ENCODE measurements at places on chromosomes 11 and 22. TPM values are rescaled to one million over a fixed set of nuclear protein-coding genes. Genes with fewer than 3 reads are reported as not detected.
A peak's percentile ranks its signal among the peaks of the same experiment; 100 is the strongest.

Gene TMPRSS13
- 0.45 TPM for total RNA-seq

Gene MICAL3
- 123 TPM for total RNA-seq

Gene ACRV1
- not detected for total RNA-seq

Gene LIN7C
- 35.5 TPM for total RNA-seq

Gene RFPL2
- not detected for total RNA-seq

Gene VSIG10L2
- total RNA-seq = not detected

Gene TNNI2
- 2.2 TPM for total RNA-seq

Gene SAA1
- 161 TPM for total RNA-seq

Gene OR52E2
- total RNA-seq = not detected

Gene C11orf91
- 0.97 TPM for total RNA-seq

Gene CFAP300
- 3.2 TPM for total RNA-seq

Gene ENTHD1
- 0.12 TPM for total RNA-seq

Gene PLEKHA7
- 17.1 TPM for total RNA-seq

Gene SLC16A8
- not detected for total RNA-seq

Gene SHANK3
- 62.9 TPM for total RNA-seq

Gene TIGD3
- total RNA-seq = not detected

DNA sequence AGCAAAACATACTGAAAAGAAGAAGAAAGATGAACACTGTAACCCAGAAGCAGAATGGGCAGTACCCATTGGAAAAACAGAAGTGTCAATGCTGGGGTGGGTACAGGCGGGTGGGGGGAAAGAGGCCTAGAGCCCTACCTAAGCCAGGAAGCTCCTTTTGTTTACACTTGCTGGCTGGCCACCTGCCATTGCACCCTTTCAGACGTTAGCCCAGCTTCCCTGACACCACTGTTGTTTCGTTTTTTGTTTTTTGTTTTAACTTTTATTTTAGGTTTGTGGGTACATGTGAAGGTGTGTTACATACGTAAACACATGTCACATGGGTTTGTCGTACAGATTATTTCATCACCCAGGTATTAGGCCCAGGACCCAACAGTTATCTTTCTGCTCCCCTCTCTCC is 55.4 kb downstream of the PLEKHA7 start:
- DNase-seq = no peak
- no peaks in the 10 kb centered on the region for H3K27me3 ChIP-seq
- H3K4me3 ChIP-seq = no peak overlapping the region
- H3K27ac ChIP-seq = no peak overlapping the region

DNA sequence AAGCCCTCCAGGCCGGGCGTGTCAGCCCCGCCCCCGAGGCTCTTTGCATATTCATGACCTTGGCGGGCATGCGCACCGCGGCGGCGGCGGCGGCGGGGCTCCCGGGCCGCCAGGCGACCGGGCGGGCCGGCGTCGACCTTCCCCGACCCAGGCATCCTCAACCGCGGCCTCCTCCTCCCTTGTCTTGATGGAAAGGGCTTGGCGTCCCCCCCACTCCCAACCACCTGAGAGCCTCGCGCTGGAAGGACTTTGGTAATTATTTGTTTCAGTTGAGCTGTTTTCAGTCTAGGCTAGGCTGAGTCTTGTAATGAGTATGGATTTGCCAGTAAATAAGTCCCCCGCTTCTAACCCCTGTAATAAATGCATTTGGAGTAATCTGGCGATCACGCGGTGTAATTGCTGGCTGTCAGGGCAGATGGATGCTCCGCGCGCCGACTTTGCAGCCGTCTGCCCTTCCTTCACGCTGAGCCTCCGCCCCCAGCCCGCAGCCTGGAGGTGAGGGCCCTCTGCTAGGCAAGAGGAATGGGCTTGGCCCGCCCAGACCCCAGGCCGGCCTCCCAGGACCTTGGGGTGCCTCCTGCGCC is 25.2 kb downstream of the FLRT1 start:
- no peak overlapping the region for H3K27ac ChIP-seq
- peak; percentile 64 for DNase-seq
- H3K27me3 ChIP-seq = no peaks in the 10 kb centered on the region
- no peaks in the 10 kb centered on the region for H3K4me1 ChIP-seq

DNA sequence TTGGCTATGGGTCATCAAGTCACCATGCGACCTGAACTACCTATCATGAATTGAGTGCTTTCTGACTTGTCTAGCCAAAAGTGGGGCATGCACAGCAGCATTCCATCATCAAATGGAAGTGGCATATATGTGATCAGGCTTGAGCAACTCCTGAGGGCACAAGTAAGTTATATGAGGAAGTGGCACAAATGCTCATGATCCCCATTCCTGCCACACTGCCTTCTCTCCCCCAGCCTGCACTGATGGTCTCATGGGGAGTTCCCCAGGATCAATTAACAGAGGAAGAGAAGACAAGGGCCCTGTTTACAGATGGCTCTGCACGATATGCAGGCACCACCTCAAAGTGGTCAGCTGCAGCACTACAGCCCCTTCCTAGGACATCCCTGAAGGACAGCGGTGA is 21.8 kb downstream of the MS4A4E start:
- no peak overlapping the region for H3K4me3 ChIP-seq
- no peaks in the 10 kb centered on the region for H3K36me3 ChIP-seq
- no peak overlapping the region for H3K27ac ChIP-seq
- H3K27me3 ChIP-seq = no peaks in the 10 kb centered on the region
- no peak for DNase-seq

DNA sequence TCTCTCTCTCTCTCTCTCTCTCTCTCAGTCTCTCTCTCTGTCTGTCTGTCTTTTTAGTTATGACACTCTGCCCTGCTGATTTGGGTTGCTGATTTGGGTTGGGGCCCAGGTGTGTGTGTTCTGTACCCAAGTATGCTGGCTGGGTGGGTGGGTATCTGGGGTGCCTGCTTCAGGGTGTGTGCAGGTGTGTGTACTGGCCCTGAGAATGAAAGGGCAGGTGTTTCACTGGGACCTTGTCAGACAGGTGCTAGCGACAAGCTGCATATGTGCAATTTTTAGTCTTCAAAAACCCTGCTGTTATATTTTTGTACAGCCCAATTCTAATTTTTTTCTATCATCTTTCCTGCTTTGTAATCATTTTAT is 943 bp downstream of the CSF2RB start:
- H3K36me3 ChIP-seq = no peaks in the 10 kb centered on the region
- H3K4me1 ChIP-seq = no peaks in the 10 kb centered on the region
- no peaks in the 10 kb centered on the region for H3K27me3 ChIP-seq
- no peak overlapping the region for H3K27ac ChIP-seq

- H3K27ac ChIP-seq = no peak overlapping the region
- no peaks in the 10 kb centered on the region for H3K27me3 ChIP-seq
- H3K4me1 ChIP-seq = no peaks in the 10 kb centered on the region
- H3K4me3 ChIP-seq = no peak overlapping the region
- no peak for DNase-seq
Measured at GRCh38 chr11:19323502-19323901, 82.8 kb upstream of the E2F8 start.

DNA sequence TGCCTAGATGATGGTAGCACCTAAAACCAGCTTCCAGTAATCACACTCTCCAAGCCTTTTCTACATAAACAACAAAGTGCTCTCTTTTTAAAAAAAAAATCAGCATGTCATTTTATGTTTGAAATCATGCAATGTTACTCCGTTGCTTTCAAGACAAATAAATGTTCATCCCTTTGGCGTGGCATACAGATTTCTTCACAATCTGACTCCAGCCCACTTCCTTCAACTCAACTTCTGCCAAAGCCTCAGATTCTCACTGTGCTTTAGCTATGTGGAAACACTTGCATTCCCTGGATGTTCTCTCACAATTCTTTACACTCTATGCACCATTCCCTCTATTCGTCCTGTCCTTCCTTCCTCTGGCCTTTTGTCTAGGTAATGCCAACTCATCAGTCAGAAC is 206.3 kb upstream of the BLID start:
- H3K4me3 ChIP-seq = no peak overlapping the region
- no peaks in the 10 kb centered on the region for H3K36me3 ChIP-seq
- no peak for DNase-seq
- peaks cover 6% of the 10 kb centered on the region for H3K4me1 ChIP-seq

- H3K4me1 ChIP-seq = no peaks in the 10 kb centered on the region
- DNase-seq = peak; percentile 62
- no peak overlapping the region for H3K4me3 ChIP-seq
- no peaks in the 10 kb centered on the region for H3K27me3 ChIP-seq
- H3K36me3 ChIP-seq = no peaks in the 10 kb centered on the region
- no peak overlapping the region for H3K27ac ChIP-seq
Measured at GRCh38 chr22:44116755-44117684, 63.7 kb upstream of the PARVG start.

DNA sequence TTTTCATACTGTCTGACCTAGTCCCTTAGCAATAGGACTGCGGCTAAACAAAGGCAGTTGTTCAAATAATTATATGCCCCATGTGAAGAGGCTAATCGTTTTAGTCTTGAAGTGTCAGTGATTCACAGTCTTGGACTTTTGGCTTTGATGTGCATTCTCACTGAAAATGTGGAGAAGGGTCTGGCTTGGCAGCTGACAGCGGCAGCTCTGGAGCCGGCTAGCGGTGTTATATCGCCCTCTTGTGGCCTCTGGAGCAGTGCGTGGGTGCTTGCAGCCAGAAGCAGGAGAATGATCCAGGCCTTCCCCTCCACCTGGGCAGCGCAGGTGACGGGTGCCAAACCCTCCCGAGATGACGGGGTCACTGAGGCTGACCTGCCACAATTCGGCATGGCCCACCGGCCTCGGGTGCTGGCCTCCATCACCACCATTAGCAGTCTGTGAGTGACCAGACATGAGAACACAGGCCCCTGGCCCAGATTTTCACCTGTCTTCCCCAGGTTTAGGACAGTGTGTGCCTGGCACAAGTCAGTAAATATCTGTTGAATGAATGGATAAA is 90.3 kb upstream of the PITPNB start:
- no peaks in the 10 kb centered on the region for H3K4me1 ChIP-seq
- peak; percentile 92 for DNase-seq
- H3K27ac ChIP-seq = no peak overlapping the region
- H3K27me3 ChIP-seq = no peaks in the 10 kb centered on the region

DNA sequence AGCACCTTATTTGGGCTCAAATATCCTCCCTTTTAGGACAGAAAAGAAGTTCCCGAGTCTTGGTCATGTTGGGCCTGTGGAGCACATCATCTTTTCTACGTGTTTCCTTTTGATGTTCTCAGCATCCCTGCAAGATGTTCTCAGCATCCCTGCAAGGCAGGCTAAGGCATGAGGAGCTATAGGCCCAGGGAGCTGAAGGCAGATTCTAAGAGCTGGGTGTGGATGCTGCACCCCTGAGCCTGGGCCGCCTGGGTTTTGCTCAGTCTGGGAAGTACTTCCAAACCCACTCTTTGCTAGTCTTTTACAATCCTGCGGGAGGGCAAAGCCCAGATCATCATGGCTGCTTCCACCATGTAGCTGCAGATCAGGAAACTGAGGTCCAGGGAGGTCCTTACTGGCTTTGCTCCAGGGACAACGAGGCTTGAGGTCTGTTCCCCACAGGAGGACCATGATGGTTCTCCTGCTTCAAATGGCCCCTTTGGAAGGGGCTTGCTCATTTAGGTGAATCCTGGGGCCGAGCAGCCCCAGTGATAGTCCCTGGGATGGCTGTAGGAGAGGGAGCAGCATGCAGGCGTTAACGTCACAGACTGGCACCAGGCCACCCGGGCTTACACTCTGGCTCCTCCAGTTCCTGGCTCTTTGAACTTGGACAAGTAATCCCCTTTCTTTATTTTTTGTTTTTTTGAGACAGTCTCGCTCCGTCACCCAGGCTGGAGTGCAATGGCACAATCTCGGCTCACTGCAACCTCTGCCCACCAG is 10.6 kb downstream of the LRRC75B start:
- no peak overlapping the region for H3K27ac ChIP-seq
- H3K27me3 ChIP-seq = no peaks in the 10 kb centered on the region
- no peaks in the 10 kb centered on the region for H3K36me3 ChIP-seq
- H3K4me3 ChIP-seq = no peak overlapping the region

GRCh38 chr22:35984183-35985175 is 44.1 kb downstream of the RBFOX2 start:
- H3K4me1 ChIP-seq = no peaks in the 10 kb centered on the region
- H3K27me3 ChIP-seq = no peaks in the 10 kb centered on the region
- H3K36me3 ChIP-seq = no peaks in the 10 kb centered on the region
- no peak for DNase-seq
- no peak overlapping the region for H3K27ac ChIP-seq
- no peak overlapping the region for H3K4me3 ChIP-seq

DNA sequence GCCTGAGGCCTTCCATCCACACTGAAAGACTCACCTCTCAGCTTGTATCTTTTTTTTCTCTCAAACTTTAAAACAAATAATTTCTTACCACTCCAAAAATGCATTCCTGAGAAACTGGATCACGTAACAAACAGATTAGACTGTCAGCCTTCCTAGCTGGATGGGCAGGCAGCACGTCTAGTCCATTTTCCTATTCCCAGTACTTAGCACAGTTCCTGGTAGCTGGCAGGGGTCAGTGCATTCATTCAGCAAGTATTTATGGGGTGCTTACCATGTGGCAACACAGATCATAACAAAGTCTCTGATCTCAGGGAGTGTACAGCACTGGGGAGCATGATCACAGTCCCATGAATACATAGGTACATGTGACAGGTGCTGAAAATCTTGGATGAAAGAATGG is 89.6 kb downstream of the UBASH3B start:
- no peaks in the 10 kb centered on the region for H3K4me1 ChIP-seq
- no peak overlapping the region for H3K4me3 ChIP-seq
- H3K27me3 ChIP-seq = no peaks in the 10 kb centered on the region

GRCh38 chr11:66267379-66268243 is 828 bp upstream of the RAB1B start:
- H3K36me3 ChIP-seq = no peaks in the 10 kb centered on the region
- peak; percentile 92 for DNase-seq
- no peaks in the 10 kb centered on the region for H3K4me1 ChIP-seq
- H3K27ac ChIP-seq = peak overlapping the region; percentile 95
- no peaks in the 10 kb centered on the region for H3K27me3 ChIP-seq

DNA sequence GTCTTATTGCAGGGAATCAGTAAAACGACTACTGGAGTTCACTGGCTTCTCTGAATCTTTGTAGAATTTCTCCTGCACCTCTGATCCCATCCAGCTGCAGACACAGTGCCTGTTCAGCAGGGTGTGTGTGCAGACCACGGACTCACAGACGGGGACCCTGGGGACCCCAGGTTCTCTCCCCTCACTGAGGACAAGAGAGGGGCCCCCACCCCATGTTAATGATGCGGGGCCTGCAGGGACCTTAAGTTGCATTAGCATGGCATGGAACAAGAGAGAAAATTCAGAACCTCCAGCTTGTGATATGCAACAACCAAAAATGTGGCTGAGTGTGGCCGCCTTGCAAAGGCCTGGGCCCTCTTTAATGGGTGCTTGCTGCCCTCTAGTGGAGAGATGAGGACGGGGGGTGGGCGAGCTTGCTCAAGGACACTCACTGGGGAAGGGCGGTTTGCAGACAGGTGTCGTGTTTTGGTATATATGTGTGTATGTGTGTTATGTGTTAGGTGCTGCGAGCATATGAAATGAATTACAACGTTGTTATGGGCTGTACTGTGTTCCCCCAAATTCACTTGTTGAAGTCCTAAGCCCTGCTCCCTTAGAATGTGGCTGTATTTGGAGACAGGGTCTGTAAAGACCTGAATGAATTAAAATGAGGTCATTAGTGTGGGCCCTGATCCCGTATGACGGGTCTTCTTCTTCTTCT is 84.4 kb upstream of the SEPTIN5 start:
- H3K4me3 ChIP-seq = no peak overlapping the region
- H3K27ac ChIP-seq = no peak overlapping the region
- H3K36me3 ChIP-seq = no peaks in the 10 kb centered on the region
- DNase-seq = peak; percentile 89
- H3K4me1 ChIP-seq = no peaks in the 10 kb centered on the region
- H3K27me3 ChIP-seq = no peaks in the 10 kb centered on the region

GRCh38 chr11:113971506-113972195 is 3.3 kb upstream of the HTR3A start:
- no peak for DNase-seq
- no peak overlapping the region for H3K27ac ChIP-seq
- no peaks in the 10 kb centered on the region for H3K27me3 ChIP-seq
- no peak overlapping the region for H3K4me3 ChIP-seq
- no peaks in the 10 kb centered on the region for H3K36me3 ChIP-seq
